T-helper 22 cell (primary cell): ENCODE measurements at places on chromosomes 13 and 19.

- DNase-seq: peak; percentile 51
Measured at GRCh38 chr13:51818781-51819511, 15.0 kb upstream of the DHRS12 start.

DNA sequence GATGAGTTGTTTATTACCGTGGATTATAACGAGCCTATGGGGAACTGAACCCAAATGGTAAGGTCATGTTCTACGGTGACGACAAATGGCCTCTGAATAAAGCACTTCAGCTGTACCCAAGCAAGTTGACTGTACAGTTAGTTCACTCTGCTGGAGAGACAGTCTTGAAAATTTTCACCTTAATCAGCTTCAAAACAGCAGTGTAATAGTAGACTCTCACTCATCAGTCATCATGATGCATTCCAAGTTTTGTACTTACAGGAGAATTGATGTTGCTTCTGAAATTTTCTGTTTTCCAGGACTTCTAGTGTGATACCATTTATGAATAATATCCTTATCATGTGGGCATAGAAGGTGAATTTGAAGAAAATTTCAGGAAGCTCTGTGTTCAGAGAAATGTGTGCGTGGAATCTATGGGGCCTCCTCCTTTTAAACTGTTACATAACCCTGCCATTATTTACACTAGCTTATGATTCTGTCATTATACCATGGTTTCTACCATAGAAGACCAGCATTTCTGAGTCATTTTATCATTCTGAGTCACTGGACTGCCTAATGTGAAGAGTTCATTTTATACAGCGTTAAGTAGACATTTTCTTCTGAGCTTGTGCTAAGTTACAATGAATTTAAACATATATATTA is 96.9 kb downstream of the WDFY2 start:
- DNase-seq: no peak

DNA sequence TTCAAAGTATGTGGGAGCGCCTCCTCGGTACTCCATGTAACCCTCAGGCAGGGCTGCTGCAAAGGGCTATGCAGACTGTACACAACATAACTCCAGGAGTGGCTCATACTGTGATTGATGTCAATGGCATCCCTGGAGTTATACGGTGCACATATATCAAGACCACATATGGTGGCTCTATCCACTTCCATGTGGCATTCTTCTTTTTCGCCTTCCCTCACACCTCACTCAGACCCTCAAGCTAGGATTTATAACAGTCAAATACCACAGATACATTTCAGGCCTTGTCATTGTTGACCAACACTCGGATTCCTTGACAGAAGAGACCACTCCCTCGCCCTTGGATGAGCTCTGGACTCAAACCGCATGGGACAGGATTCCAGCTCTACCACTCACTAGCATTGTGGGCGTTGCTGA is 11.3 kb upstream of the UBL3 start:
- DNase-seq: no peak

GRCh38 chr19:13742756-13743155 is 21.6 kb upstream of the MRI1 start:
- DNase-seq: no peak

- no peak for DNase-seq
Measured at GRCh38 chr19:844546-844971, 3.8 kb downstream of the PRTN3 start.

DNA sequence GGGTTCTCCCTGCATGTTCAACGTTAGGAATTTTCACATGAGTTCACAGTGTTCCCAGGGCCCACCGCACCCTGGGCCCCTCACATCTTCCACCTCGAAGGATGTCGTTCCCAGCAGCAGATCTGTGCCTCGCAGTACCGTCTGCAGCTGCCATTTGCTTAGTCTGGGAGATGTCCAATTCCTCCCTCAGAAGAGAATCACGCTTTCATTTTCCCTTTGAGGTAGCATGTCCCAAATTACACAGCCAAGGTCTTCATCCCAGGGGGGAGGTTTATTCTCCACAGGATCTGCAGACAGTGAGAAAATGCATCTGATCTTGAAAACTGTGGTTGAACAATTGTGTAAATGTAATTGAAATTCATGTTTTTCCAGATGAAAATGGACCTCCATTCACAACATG is 150.2 kb downstream of the DCT start:
- no peak for DNase-seq

GRCh38 chr13:96795670-96796069 is 198.6 kb downstream of the OXGR1 start:
- no peak for DNase-seq

DNA sequence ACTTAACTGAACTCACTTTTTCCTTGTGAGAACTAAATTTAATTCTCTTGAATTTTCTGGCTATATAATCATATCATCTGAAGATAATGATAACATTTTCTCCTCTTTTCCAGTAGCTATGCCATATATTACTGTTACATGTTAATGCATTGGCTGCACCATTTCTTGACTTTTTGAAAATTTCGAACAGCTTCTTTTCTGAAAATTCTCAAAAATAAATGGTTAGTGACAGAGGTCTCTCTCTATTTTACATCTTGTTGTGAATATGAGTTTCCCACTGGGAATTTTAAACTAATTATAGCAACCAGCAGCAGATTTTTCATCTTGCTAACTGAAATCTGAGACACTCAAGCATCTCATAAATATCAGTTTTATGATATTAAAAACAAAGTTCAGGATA is 30.6 kb downstream of the MBNL2 start:
- DNase-seq: no peak

DNA sequence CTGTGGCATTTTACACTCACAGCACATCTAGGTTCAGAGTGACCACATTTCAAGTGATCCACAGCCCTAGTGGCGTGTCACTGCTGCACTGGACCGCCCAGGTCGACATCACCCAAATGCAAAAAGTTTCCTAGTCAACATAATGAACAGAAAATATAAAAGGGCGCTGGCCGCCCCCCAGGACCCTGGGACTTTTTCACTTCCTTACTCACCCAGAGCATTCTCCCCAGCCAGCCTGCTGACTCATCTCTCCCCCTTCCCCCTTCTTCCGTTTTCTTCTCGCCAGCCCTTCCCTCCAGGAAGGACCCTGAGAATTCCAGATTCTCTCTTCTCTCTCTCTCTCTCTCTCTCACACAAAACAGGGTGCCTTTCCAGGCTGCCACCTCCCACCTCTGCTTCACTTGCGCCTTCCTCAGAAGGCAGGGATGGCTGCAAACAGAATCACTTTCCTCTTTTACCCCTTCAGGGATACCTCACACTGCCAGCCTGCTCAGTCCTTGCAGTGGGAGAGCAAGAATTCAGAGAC is 21.0 kb upstream of the GRWD1 start:
- no peak for DNase-seq

GRCh38 chr13:46609726-46610125 is 56.8 kb downstream of the LRCH1 start:
- DNase-seq: no peak

DNA sequence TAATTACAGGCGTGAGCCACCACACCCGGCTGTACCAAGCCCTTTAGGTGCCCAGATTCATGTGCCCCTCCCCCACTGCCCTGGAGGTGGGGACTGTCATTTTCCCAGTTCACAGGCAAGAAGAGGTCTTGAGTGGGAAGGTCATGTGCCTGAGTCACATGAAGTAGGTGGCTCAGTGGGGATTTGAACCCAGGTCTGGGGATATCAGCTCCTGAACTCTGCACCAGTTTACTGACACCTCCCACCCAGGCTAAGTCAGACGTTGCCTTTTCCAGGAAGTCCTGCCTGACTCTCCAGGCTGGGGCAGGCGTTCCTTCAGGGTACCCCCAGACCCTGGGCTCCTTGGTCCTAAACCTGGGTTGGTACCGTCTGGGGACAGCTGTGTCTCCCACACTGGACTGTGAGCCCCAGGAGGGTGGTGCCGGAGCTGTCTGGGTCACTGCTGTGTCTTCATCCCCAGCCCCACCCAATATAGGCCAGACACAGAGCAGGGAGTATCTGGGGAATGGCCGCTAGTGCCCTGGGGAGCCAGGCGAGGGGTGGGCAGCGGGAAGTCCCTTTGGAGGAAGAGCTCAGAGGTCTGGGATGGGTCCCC is 8.6 kb downstream of the VASP start:
- no peak for DNase-seq

DNA sequence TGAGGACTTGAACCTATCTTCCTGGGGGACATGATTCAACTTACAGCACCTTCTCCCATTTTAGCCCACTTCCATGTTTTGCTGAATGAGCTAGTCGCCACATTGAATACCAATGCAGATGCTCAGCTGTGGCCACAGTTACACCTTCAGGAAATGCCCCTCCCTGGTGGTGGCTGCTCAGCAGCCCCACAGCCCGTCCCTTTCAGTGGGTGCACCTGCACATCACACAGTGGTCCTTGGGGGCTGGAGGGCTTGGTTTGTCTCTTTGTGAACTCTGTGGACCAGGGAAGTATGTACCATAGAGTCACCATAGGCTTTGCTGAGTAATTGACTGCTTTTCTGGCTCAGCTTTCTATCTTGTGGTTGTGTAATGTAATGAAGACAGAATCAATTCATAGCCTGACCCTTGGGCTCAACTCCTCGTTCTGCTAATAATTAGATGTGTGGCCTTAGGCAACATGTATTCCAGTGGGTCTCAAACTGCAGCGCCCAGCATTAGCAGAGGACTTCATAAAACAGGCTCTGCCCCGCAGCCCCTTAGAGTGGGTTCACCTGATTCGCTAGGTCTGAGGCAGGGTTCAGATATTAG is 48.1 kb upstream of the FARP1 start:
- no peak for DNase-seq

DNA sequence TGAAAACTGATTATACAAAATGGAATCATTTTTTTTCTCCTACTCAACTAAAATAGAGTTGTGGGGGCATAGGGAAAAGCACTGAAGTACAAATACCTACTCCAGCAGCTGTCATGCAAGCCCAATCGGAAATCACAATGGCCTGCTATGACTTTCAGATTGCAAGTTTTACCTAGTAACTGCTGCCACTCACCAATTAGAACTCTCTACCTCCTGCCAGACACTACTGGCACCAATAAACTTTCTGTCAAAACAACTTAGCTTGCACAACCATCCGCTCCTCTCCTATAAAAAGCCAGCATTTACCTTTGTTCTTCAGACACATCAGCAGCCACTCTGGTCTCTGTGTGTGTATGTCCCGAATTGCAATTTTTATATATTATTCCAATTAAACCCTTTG is 9.3 kb upstream of the TRPC4 start:
- DNase-seq: no peak

- no peak for DNase-seq
Measured at GRCh38 chr13:97540696-97541095, 106.7 kb downstream of the RAP2A start.

GRCh38 chr13:20721454-20722357 is 18.2 kb downstream of the IL17D start:
- no peak for DNase-seq

- DNase-seq: no peak
Measured at GRCh38 chr19:53644061-53644816, 12.4 kb downstream of the DPRX start.

DNA sequence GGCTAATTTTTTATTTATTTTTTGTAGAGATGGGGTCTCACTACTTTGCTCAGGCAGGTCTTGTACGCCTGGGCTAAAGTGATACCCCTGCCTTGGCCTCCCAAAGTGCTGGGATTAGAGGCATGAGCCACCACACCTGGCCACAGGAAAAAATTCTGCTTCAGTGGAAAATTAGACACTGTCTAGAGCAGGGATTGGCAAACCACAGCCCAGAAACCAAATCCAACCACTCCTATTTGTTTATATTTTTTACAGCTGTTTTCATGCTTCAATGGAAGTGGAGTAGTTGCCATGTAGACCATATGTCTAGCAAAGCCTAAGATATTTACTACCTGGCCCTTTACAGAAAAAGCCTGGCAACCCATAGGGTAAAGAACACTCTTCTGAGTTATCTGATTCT is 123.7 kb upstream of the MRI1 start:
- DNase-seq: no peak

DNA sequence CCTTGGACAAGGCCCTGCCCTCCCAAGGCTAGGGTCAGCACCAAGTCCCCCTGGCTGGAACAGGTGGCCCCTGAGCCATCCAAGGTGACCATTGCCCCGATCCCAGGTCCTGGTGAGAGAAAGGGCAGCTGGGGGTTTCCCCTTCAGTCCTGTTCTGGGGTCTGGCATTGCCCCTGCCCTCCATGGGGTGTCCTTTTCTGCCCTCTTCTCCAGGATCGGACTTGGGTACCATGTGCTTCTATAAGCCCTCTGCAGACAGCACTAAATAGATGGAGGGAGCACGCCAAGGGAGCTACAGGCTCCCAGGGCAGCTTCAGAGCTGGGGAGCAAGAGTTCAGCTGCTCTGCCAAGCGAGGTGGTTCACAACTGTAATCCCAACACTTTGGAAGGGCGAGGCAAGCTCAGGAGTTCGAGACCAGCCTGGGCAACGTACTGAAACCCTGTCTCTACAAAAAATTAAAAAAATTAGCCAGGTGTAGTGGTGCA is 13.5 kb upstream of the KCNN1 start:
- DNase-seq: no peak

- no peak for DNase-seq
Measured at GRCh38 chr19:3844596-3844995, 24.2 kb downstream of the ZFR2 start.

DNA sequence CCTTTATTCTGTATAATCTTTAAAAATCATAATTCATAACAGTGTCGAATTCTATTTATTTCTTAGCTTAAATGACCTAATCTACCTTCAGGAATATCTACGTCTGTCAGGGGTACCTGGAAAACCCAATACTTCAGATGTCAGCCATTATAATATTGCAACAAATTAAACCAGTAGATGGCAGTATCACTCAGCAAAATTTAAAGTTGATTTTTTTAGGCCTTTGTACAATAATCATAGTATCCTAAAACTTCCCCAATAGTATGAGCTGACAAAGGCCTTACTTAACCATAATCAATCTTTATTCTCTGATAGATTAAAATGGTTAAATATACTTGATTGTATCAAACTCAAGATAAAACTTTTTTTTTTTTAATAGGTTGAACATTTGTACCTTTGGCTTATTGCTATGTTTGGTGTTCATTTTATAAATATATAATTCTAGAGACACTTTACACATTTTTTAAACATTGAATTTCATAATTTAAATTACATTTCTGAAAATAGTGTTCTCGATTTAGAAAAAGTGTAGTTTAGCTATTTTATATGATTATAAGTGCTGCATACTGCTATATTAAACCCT is 830.2 kb upstream of the SPRY2 start:
- no peak for DNase-seq

- no peak for DNase-seq
Measured at GRCh38 chr13:23433171-23434153, at the start of gene SACS. Gene SACS, minus strand, starts transcription at chr13:23433702. Its CDS starts 22,463 bp downstream, at chr13:23411239.

GRCh38 chr13:36668316-36668715 is 5.5 kb upstream of the SERTM1 start:
- no peak for DNase-seq

- DNase-seq: no peak
Measured at GRCh38 chr13:50355797-50356196, 340.6 kb downstream of the KCNRG start.

DNA sequence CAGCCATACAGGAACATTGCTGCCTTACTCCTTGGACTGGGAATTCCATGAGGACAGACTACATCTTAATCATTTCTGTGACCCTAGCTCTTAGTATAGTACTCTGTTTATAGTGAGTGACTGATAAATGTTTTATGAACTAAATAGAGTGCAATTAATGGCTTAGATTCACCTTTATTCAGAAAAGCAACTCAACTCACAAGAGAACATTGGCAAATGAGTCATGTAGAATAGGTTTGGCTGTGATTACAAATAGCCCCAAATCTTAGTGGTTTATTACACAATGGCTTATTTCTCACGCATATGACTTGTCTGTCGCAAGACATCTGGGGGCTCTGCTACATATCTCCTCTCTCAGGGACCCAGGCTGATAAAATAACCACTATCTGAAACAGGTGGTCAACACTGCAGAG is 121.6 kb upstream of the KL start:
- DNase-seq: no peak
